ENCODE measurements at places on chromosomes 16 and 17.
A peak's percentile ranks its signal among the peaks of the same experiment; 100 is the strongest.

DNA sequence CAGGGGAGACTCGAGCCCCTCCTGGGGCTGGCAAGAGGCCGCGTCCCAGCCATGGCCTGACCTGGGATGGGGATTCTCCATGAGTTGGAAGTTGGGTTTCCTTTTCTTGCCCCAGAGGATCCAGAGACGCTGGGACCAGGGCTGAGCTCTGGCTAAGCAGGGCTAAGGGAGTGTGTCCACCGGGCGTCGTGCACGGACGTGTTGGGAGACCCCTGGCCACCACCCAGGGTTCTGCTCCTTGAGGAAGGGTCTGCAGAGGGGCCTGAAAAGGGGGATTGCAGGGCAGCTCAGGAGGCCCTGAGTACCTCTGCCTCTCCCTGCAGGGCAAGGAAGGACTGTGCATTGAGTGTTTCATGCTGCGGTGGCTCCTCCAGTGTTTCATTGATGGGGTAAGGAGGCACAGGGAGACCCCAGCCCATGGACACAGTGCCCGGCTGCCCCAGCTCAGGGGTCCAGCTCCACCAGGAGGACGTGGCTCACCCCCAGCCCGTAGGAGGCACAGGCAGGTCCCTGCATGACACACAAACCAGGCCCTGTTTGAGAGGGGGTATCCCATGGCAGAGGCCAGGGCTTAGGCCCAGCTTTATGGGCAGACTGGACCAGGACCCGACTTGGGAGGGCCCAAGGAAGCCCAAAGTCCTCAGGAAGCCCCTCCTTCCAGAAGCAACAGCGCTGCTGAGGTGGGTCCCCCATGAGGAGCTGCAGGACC is 47.5 kb downstream of the USP22 start:
- no peak for DNase-seq

DNA sequence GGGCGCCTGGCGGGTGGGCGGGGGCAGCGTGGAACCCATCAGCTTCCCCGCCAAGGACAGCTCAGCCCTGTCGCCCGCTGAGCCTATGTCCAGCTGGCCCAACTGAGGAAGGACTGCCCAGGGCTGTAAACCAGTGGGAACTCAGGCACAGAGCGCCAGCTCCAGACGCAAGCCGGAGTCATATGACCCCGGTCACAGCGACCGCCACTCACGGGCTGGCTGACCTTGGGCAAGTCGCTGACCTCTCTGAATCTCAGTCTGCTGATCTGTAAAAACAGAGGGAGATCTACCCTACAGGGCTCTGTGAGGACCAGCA is 170.0 kb downstream of the C16orf78 start:
- DNase-seq, result peak; percentile 45

DNA sequence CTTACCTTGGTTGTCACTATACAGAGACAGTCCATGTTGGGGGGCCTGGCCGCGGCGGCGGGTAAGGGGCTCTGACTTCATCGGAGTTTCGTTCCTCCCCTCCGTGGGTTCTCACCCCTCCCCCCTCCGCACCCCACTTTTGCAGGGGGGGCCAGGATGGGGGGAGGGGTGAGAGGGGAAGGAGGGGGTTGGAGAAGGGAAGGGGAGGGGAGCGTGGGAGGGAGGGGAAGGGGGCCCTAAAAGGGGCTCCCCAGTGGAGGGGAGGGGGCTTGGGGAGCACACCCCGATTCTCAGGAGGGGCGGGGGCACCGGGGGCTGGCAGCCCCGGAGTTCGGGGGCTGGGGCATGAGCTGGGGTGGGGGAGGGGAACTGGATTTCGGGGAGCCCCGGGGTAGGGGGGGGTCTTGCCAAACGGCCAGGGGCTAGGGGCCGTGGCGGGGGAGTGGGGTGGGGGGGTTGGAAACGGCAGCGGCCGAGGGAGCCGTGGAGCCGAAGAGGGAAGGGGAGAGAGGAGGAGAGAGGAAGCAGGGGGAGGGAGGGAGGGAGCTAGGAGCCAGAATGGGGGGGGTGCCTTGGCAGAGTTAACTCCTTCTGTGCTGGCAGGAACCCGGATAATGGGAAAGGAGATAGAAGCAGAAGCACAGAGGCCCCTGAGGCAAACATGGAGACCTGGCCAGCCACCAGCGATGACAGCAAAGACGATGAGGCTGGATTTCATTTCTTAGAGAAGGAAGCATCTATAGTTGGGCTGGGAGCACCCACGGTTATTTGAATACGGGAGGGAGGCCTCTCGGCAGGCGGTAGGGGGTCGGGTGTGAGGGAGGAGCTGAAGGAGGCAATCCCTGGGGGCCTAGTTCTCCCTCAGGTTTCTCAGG is 2.3 kb downstream of the DLG4 start:
- DNase-seq, result peak; percentile 62

- no peak for DNase-seq
Observed at GRCh38 chr16:820748-821147, 20.2 kb upstream of the GNG13 start.

DNA sequence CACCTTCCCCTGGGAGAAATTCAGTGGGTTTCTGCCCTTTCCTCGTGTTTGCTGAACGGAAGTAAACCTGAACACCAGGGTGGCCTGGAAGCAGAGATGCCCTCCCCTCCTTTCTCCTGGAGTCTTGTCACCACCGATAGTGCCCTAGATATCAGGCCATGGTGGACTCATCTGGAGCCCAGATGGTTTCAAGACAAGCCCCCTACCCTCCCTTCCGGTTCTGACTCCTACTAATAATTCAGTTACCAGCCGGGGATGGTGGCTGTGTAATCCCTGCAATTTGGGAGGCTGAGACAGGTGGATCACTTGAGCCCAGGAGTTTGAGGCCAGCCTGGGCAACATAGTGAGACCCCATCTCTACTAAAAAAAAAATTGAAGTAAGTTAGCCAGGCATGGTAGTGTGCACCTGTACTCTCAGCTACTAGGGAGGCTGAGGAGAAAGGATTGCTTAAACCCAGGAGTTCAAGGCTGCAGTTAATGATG is 2.4 kb downstream of the ZNF469 start:
- DNase-seq, result no peak

DNA sequence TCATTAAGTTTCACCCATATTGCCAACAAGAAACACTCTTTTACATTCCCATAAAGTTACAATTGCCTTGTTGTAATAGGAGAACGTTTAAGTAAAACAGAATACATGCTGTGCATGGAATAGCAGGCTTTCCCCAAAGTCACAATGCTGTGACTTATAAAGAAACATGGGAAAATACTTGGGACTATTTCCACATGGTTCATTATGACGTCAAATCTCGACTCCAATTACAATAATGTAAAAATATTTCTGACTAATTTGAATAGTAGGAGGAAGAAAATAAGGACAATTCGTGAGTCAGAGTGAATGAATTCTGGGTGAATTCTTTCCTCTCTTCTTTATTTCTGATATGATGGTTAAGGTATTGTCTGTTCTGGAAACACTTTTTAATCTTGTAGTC is 52.8 kb downstream of the CDH11 start:
- DNase-seq, result no peak
